Adipocyte (in vitro differentiated cells): ENCODE measurements at places on chromosomes 3 and 15.
A peak's percentile ranks its signal among the peaks of the same experiment; 100 is the strongest.

GRCh38 chr3:30602946-30603345 lies 3.5 kb upstream of the TGFBR2 start:
- DNase-seq = no peak

DNA sequence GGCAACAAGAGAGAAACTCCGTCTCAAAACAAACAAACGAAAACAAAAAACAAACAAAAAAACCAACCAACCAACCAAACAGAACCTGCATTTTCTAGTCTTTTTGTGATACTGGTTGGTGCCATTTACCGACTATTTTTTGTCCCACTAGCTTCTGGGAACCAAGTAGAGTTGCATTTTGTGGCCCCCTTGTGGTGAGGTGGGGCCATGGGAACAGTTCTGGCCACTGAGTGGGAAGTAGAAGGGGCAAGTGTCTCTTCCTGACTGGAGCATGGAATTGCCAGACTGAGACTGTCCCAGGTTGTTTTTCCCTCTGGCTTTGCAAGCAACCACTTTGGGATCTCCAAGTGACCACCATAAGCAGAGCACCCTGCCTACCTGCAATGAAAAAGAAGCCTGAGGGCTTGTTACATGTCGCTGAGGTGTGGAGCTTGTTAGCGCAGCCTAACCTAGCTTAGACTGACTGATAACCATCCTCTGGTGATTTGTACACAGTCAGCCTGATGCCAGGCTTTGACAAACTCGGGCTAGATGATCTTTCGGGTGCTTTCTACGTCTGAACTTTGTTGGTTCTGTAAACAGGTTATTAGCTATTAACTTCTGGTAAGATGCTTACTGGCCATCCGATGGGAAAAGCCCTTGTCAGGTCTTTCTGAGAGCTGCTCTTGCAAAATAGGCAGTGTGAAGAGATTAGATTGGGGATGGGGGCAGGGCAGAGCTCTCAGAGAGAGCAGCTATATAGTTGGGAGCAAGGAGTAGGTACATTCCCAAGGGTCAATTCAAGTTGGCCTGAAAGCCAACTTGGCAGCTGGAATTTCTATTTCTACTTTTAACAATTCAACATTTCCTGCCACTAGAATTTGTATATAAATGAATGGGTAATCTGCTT lies 172.2 kb downstream of the SSR3 start:
- DNase-seq = peak; percentile 4

GRCh38 chr15:35721751-35722150 lies 175.8 kb upstream of the DPH6 start:
- DNase-seq = no peak

DNA sequence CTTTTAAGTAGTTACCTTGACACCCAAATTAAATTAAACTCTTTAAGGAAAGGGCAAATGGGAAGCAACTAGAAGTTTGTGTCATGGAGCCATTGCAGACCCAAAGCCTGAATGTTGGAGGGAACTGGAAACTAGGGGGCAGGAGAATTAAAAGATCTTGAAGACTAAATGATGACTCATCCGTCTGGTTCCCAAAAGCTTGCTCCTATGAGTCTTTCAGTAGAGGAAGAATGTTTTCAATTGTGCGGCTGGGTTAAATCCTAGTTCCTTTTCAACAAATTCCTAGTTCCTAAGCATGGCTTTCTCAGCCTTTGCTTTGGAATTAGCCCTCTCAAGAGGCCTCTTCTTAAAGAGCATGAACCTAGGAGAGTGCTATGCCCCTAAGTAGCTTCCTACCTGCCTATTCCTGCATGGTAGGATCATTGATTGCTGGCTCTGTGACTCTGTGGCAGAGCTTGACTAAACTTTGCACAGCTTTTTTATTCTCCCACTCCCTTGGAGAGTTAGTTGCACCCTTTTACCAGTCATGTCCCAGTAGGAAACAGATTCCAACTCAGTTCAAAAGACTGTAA lies 17.7 kb downstream of the CLEC3B start:
- peak; percentile 91 for DNase-seq

GRCh38 chr3:55885721-55886120 lies 398.6 kb upstream of the WNT5A start:
- DNase-seq = peak; percentile 46

DNA sequence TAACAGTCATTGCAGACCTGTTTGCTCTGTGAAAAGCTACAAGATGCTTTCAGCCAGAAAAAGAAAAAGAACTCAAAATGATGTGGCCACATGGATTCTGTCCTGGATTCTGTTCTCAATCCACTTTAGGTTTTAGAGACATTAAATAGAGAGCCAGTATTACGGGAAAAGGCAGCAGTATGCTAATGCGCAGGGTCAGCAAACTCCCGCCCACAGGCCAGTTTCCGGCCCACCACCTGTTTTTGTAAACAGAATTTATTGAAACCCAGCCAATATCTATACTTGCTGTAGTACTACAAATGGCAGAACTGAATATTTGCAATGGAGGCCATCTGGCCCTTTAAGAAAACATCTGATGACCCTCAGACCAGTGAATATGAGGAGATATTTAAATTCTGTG lies 416.1 kb downstream of the ERC2 start:
- DNase-seq = no peak

GRCh38 chr3:72492240-72492639 lies 356.0 kb downstream of the SHQ1 start:
- peak; percentile 85 for DNase-seq

- DNase-seq = peak; percentile 100
These were observed at the start of gene TMF1 for GRCh38 chr3:69051756-69052471. TMF1 (minus strand) TSS chr3:69052333; CDS start chr3:69052086, 247 bp downstream.

DNA sequence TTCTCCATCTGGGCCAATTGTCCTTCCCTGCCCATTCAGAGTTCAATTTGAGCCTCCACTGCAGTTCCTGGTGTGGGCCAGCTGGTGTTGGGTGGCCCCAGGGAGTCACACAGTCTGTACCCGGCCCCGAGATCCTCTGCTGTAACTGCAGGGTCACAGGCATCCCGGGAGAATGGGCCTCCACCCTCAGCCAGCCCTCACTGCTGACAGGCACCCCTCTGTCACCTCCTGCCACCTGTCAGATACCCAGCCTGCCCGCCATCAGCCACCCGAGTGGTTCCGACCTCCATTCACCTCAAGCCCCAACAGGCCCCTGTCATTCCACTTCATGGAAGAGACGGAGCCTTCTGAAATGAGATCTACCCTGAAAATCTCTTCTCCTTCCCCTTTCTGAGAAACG lies 73.2 kb downstream of the ST8SIA2 start:
- DNase-seq = no peak

GRCh38 chr3:32706348-32707025 lies 21.5 kb downstream of the CNOT10 start:
- DNase-seq = no peak

- DNase-seq = no peak
These were observed 32.1 kb upstream of the TRPM7 start for GRCh38 chr15:50718700-50719125.
